PC-3 (cell line): ENCODE measurements at places on chromosomes 11 and 22.

DNA sequence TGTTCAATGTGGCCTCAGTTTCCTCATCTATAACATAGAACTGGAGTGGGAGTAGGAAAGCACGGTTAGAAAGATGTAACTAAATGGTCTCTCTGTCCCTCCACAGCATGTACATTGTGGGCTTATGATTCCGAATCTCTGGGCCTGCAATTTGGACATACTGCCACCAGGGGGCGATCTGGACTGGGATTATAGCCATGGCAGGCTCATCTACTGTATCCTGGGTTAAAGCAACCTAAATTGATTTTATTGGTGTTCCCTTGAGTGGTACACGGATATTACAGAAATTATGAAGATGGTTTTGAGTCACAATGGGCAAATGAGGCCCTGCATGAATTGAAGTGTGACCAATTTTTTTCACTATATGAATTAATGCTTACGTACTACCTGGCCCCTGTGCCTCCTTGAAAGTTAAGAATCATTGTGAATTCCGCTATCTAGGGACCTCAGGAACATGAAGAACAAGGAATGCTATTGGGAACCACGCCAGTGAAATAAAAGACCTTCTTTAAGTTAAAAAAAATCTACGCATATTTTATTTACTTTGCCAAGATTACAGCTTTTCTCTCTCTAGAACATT, 32.9 kb downstream of the TST start:
- DNase-seq = peak; percentile 65

GRCh38 chr11:65388731-65389130, 2.3 kb downstream of the FRMD8 start:
- DNase-seq = no peak

- DNase-seq = no peak
These were observed 49.1 kb downstream of the EMSY start for GRCh38 chr11:76493626-76494539.

DNA sequence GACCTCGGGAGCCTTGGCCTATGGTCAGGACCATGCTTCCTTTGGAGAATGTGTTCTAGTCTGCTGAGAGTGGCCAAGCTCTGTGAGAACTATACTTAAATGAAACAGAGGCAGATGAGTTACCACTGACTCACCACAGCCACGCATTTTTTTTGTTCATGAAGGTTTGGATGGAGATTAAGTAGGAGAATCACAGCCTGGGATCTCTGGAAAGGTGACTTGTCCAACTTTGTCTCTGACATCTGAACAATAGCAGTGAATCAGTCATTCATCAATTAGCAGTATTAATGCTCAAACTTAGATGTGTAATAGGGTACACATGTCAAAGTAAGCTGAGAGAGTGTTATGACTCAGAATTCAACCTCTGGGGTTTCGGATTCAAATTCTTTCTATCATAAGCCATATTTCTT, 100.7 kb upstream of the ANO3 start:
- DNase-seq = peak; percentile 84

DNA sequence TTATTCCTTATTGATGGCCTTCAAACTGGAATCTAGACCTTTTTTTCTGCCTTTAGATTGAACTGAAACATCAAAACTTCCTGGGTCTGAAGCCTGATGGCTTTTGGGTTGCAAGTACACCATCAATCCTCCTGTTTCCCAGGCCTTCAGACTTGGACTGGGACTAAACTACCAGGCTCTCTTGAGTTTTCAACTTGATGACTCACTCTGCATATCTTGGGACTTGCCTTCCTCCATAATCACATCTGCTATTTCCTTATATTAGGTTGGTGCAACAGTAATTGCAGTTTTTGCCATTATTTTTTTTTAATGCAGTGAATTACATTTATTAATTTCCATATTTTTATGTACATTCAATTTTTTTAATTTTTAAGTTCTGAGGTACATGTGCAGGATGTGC, 7.0 kb downstream of the OR51B5 start:
- DNase-seq = no peak

DNA sequence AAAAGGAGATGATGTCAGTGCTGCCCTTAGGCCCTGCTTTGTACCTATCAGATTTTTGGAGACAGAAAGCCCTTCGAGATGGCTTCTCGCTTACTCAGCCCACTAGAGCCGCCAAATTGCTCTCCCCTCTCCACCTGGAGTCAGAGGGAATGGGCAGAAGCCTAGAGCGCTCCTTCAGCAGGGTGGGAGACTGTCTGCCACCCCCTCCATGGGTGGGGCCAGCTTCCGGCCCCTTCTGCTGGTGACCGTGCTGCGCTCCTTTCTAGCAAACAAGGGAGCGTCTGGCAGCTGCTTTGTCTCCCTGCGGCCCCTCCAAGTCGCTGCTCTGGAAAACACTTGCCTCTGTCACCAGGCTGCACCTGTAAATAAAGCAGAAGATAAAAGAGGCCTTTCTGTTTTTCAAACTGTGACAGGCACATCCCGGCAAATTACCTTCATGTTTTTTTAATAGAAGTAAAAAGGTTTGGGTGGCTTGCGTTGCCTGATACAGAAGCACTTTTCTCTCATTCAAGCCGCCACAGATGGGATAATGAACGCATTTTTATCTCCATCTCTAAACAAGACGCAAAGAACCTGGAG, 145.7 kb upstream of the NECTIN1 start:
- DNase-seq = no peak

DNA sequence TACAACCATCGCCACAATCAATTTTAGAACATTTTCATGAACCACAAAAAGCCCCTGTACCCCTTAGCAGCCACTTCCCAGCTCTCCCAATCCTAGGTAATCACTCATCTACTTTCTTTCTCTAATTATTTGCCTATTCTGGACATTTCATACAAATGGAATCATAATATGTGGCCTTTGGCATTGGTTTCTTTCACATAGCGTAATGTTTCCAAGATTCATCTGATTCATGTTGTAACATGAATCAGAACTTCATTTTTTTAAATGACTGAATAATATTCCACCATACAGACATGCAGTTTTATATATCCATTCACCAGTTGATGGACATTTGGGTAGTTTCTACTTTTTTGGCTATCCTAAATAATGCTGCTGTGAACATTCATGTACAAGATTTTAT, 56.2 kb upstream of the RCN1 start:
- DNase-seq = no peak

DNA sequence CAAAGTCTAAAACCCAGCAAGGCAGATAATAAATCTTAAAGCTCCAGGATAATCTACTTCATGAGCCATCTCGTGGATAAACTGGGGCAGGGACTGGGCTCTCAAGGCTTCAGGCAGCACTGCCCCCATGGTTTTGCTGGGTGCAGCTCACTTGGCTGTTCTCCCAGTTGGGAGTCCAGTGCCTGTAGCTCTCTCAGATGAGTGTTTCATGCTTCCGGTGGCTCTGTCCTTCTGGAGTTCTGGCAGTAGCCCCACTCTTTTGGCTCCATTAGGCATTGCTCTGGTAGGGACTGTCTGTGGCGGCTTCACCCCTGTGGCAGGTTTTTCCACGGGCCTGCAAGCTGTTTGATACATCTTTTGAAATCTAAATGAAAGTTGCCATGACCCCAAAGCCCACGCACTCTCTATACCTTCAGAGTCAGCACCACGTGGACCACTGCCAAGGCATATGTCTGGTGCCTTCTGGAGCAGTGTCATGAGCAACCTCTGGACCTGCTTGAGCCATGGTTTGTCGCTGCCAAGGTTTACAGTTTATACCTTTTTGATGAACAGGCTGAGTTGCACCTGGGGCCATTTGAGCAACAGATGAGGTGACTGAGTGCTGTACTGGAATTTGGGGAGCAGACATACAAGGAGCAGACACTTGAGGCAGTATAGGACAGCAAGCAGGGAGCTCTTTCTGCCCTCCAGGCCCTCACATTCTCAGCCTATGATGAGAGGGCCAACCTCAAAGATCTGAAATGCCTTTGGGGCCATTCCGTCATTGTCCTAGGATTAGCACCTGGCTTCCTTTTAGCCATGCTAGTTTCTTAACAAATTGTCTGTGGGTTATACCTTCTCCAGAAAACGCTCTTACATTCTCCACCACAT, 48.6 kb downstream of the MTNR1B start:
- no peak for DNase-seq

DNA sequence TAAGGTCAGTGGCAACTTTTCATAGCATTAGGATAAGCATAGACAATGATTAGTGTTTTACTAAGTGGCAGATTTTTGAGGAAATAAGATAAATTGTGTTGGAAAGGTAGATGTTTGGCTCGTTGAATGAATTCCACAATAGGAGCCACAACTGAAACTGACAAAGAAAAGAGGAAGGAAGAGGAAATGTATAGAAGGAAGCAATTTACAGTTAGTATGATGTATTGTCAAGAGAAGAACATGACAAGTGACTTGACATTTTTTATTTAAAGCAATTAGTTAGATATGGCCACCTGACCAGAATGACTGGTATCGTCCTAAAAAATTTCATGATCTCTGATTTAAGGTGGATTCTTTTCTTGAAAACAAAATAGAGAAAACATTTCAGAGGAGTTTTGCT, 3.1 kb upstream of the RAG2 start:
- DNase-seq = no peak
